ENCODE measurements at places on chromosomes 3 and 15. TPM values are rescaled to one million over a fixed set of nuclear protein-coding genes. Genes with fewer than 3 reads are reported as not detected.

GRCh38 chr3:13569201-13569600 is 20.3 kb downstream of the FBLN2 start:
- H3K27me3 ChIP-seq: no peaks in the 10 kb centered on the region
- no peak overlapping the region for H3K27ac ChIP-seq
- DNase-seq: no peak
- H3K36me3 ChIP-seq: peaks cover 6% of the 10 kb centered on the region
- H3K4me3 ChIP-seq: no peak overlapping the region

- no peaks in the 10 kb centered on the region for H3K4me1 ChIP-seq
- no peak overlapping the region for H3K27ac ChIP-seq
- peaks cover 18% of the 10 kb centered on the region for H3K36me3 ChIP-seq
Observed at GRCh38 chr3:113507501-113508067, 7.4 kb downstream of the SPICE1 start.

DNA sequence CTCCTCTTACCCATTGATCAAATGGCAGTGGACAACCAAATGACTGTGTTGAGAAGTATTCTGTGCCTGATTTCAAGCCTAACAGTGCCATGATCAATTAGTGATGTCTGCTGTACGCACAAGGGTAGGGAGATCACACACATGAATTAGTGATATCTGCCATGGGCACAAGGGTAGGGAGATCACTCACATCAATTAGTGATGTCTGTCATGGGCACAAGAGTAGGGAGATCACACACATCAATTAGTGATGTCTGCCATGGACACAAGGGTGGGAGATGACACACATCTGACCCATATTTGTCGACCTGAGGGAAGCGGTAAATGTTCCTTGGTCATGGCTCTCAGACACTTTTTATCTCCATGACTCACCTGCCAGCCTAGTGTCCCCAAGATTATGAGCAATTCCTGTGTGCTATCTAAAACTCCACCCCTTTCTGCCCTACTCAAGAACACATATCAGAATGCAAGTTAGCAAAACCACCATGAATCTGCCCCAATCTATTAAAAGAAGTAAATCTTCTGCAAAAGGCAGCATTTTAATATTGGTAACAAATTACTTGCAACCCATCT is 165.0 kb downstream of the NTRK3 start:
- no peak overlapping the region for H3K4me3 ChIP-seq
- no peaks in the 10 kb centered on the region for H3K27me3 ChIP-seq
- H3K27ac ChIP-seq: no peak overlapping the region
- DNase-seq: no peak

DNA sequence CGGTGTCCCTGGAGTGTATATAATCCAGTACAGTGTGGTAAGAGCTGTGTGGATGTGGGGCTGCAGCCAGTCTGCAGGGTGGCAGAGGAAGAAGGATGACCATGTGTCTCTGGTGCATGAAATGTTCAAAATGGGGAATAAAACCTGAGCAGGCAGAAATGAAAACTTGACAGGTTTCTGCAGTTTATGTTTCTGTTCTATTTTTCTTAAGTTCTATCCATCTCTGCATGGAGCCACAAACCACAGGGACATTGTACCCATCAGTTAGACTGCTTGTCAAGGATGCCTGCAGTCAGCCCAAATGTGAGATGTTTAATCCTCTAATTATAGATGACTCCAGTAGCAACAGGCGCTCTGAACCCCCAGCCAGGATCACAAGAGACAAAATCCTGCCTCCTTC is 216.7 kb downstream of the IL20RB start:
- DNase-seq: no peak
- no peak overlapping the region for H3K4me3 ChIP-seq
- H3K27ac ChIP-seq: no peak overlapping the region

DNA sequence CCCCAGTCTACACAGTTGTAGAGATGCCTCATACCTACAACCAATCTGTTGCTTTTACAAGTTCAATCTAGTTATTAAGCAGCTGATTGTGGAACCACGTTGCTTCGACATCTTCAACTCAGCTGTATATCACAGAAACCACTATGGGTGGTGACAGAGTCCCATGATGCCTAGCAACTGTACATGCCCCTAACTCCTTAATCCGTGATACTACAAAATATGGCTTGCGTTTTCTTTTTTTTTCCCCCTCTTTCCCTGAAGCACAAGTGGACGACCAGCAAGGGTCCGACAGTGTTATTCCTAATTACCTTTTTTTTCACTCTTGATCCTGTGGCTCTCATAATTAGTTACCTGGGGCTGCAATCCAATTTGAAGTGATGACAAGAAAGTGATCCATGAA is 478.6 kb downstream of the FOXP1 start:
- DNase-seq: no peak
- H3K27ac ChIP-seq: peak overlapping the region; percentile 84
- peaks cover 100% of the 10 kb centered on the region for H3K4me1 ChIP-seq
- no peaks in the 10 kb centered on the region for H3K27me3 ChIP-seq
- no peaks in the 10 kb centered on the region for H3K36me3 ChIP-seq
- H3K4me3 ChIP-seq: no peak overlapping the region

DNA sequence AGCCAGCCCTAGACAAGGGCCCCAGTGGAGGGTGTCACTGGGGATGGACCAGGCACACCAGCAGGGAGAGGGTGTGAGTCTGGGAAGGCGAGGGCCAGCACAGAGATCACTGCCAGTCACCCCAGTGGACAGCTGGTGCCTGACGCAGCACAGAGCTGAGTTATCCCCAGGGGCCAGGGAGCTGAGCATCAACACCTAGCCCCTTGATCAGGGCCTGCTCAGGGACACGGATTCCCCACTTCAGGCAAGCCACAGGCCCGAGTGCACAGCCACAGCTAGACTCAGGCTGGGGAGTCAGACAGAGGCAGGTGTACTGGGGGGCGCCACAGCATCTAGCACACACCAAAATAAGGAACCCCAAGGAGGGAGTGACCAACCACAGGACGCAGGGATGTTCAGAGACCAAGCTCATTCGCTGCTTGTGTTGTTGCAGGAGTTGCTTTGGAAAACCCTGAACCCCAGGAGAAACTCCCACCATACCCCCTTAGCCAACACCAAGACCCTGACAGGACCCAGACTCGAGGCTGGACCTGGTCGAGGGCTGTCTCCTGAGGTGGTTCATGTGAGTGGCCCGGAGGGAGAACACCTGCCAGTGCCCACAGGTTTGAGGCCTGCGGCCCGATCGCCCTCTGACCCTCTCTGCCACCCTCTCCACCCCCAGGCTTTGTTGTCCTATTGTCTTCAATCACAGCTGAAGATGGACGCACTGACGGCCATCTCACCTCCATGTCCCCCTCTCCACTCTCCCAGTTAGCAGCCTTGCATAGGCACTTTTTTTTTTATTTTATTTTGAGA is 146.8 kb downstream of the TPRA1 start:
- no peaks in the 10 kb centered on the region for H3K36me3 ChIP-seq
- no peak overlapping the region for H3K27ac ChIP-seq
- no peaks in the 10 kb centered on the region for H3K4me1 ChIP-seq
- DNase-seq: no peak
- no peak overlapping the region for H3K4me3 ChIP-seq

- H3K4me1 ChIP-seq: no peaks in the 10 kb centered on the region
- H3K4me3 ChIP-seq: no peak overlapping the region
- no peaks in the 10 kb centered on the region for H3K27me3 ChIP-seq
- no peak for DNase-seq
- H3K36me3 ChIP-seq: peaks cover 38% of the 10 kb centered on the region
Observed at GRCh38 chr3:187072102-187072501, 67.2 kb downstream of the RPL39L start.

The EPHA6 gene
- total RNA-seq: 8.3 TPM

The ITIH3 gene
- total RNA-seq: 3.2 TPM

DNA sequence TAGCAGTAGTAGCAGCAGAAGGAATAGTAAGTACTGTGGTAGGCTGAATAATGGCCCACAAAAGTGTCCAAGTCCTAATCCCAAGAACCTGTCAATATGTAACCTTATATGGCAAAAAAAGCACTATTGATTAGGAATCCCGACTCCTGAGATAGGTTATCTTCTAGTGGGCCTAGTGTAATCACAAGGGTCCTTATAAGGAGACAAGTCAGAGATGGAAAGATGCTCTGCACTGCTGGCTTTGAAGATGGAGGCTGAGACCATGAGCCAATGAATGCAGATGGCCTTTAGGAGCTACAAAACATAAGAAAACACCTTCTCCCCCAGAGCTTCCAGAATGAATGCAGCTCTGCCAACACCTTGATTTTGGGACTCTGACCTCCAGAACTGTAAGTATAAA is 36.0 kb downstream of the TIPARP start:
- no peak for DNase-seq
- H3K27ac ChIP-seq: no peak overlapping the region
- H3K27me3 ChIP-seq: no peaks in the 10 kb centered on the region
- no peak overlapping the region for H3K4me3 ChIP-seq
- no peaks in the 10 kb centered on the region for H3K4me1 ChIP-seq

The DGKG gene
- 169 TPM for total RNA-seq

The RARB gene
- 34.0 TPM for total RNA-seq

DNA sequence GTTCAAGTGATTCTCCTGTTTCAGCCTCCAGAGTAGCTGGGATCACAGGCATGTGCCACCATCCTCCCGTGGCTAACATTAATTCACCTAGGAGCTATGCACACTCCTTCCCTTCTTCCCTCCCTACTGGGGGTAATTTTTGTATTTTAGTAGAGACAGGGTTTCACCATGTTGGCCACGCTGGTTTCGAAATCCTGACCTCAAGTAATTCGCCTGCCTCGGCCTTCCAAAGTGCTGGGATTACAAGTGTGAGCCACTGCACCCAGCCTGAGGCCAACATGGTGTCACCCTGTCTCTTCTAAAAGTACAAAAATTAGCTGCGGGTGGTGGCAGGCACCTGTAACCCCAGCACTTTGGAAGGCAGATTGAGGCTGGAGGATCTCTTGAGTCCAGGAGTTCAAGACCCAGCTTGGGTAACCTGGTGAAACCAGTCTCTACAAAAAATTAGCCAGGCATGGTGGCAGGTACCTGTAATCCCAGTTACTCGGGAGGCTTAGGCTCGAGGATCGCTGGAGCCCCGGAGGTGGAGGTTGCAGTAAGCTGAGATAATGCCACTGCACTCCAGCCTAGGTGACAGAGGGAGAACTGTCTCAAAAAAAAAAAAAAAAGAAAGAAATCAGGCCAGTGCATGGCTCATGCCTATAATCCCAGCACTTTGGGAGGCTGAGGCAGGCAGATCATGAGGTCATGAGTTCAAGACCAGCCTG is 6.1 kb downstream of the RNU5B-1 start:
- DNase-seq: no peak
- H3K27me3 ChIP-seq: no peaks in the 10 kb centered on the region
- no peak overlapping the region for H3K4me3 ChIP-seq
- peaks cover 4% of the 10 kb centered on the region for H3K4me1 ChIP-seq
- no peaks in the 10 kb centered on the region for H3K36me3 ChIP-seq
- H3K27ac ChIP-seq: no peak overlapping the region

The TMCO5A gene
- not detected for total RNA-seq

- H3K4me3 ChIP-seq: no peak overlapping the region
- H3K27ac ChIP-seq: no peak overlapping the region
Observed at GRCh38 chr3:184289426-184289938, 9.6 kb upstream of the PSMD2 start.

- no peak overlapping the region for H3K4me3 ChIP-seq
- no peak overlapping the region for H3K27ac ChIP-seq
- no peaks in the 10 kb centered on the region for H3K4me1 ChIP-seq
- H3K36me3 ChIP-seq: no peaks in the 10 kb centered on the region
- no peak for DNase-seq
Observed at GRCh38 chr15:83496766-83497165, 49.6 kb downstream of the SH3GL3 start.

DNA sequence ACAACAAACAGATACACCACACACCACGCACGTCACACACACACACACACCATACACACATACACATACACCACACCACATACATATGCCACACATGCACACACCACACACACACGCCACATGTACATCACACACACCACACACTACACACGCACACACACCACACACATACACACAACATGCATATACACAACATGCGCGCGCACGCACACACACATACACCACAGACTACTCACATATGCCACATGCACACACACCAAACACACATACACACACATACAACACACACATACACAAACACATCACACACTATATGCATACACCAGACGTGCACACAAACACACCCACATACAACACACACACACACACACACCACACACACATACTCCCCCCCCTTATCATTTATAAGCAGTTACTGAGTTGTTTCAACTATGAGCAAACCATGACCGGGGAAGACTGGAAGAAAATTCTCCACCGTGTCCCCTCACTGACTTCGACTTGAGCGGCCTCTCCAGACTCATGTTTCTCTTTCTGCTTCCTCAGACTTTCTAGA is 126.7 kb upstream of the IQSEC1 start:
- no peaks in the 10 kb centered on the region for H3K36me3 ChIP-seq
- no peaks in the 10 kb centered on the region for H3K27me3 ChIP-seq
- DNase-seq: no peak
- H3K4me3 ChIP-seq: no peak overlapping the region
- H3K27ac ChIP-seq: no peak overlapping the region
- H3K4me1 ChIP-seq: peaks cover 3% of the 10 kb centered on the region

The ANKRD34C gene
- not detected for total RNA-seq

The GUCA1C gene
- not detected for total RNA-seq

DNA sequence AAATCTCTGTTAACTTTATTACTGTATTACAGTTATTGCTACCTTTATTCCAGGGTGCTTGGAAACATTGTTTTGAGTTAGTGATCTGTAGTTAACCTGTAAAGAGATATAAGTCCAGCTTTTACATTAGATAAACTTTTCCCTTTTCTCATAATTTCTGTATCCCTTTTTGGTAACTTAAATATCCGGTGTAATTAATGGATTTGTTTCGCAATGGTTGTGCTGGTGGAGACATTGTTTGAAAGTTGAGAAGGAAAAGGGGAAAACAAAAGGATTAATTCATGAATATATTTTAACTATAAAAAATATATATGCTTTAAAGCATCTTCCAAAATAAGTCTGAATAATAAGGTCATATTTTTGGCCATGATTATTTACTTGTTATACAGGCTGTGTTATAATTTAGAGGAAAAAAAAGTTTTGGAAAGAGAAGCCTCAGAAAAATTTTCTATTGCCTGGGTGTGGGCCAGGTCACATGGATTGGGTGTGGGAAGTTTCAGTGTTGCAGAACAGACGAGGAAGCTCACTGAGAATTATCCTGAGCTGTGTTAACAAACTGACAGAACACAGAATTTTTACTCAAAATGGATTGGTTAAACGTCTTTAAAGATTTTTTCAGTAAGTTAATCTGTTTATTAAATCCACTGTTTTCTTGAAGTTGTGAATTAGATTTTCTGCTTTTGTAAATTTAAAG is 27.7 kb upstream of the IL20RB start:
- H3K27me3 ChIP-seq: no peaks in the 10 kb centered on the region
- H3K4me1 ChIP-seq: peaks cover 62% of the 10 kb centered on the region
- H3K4me3 ChIP-seq: peak overlapping the region; percentile 45
- DNase-seq: no peak
